ENCODE measurements at places on chromosomes 7 and 10.
A peak's percentile ranks its signal among the peaks of the same experiment; 100 is the strongest.

DNA sequence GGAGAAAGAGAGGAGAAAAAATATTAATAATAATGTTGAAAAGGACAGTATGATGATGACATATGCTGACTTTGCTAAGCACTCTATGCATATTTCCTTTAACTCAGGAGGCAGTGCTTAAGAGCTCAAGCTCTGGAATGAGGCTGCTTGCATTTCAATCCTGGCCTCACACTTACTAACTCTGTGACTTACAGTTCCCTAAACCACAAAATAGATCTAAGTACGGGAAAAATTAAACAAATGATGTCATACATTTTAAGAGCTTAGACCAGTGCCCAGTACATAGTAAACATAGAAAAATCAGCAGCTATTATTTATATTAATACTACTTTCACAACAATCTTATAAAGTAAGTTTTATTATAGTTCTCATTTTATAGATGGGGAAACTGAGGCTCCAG lies 61.3 kb downstream of the GFRA1 start:
- H3K27ac ChIP-seq = no peak overlapping the region
- no peak for DNase-seq
- no peaks in the 10 kb centered on the region for H3K36me3 ChIP-seq
- no peaks in the 10 kb centered on the region for H3K27me3 ChIP-seq
- H3K4me3 ChIP-seq = no peak overlapping the region

- H3K27me3 ChIP-seq = no peaks in the 10 kb centered on the region
- no peaks in the 10 kb centered on the region for H3K36me3 ChIP-seq
- H3K4me1 ChIP-seq = no peaks in the 10 kb centered on the region
Observed at GRCh38 chr10:72464438-72464837, 109.7 kb upstream of the DNAJB12 start.

DNA sequence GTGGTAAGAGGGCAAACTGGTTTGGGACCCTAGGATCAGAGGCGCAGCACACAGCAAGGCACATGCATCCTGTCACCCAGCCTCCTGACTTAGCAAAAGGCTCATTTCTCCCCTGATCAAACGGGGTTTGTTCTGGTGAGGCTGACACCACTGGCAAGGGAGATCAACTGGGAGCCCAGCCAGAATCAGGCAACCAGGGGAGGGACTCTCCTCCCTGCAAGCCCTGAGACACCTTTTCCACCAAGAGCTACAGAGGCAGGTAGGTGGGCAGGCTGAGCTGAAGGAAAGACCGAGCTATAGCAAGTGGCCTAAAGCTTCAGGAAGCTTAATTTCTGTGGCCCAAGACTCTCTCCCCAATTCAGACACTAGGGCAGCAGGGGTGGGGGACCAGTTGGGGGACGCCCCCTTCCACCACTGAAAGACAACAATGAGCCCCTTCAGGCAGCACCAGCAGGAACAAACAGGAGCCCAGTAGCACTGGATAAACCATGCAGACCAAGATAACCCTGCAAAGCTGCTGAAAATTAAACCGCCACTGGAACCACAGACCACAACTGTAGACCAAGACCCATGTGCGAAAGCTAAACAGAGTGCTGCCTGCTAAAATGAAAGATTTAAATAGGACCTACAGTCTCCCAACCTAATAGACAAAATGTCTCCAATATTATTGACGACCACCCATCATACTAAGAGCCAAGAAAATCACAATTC lies 27.1 kb upstream of the SAR1A start:
- no peaks in the 10 kb centered on the region for H3K4me1 ChIP-seq
- H3K36me3 ChIP-seq = peaks cover 13% of the 10 kb centered on the region
- DNase-seq = no peak
- H3K27me3 ChIP-seq = no peaks in the 10 kb centered on the region
- H3K27ac ChIP-seq = no peak overlapping the region

DNA sequence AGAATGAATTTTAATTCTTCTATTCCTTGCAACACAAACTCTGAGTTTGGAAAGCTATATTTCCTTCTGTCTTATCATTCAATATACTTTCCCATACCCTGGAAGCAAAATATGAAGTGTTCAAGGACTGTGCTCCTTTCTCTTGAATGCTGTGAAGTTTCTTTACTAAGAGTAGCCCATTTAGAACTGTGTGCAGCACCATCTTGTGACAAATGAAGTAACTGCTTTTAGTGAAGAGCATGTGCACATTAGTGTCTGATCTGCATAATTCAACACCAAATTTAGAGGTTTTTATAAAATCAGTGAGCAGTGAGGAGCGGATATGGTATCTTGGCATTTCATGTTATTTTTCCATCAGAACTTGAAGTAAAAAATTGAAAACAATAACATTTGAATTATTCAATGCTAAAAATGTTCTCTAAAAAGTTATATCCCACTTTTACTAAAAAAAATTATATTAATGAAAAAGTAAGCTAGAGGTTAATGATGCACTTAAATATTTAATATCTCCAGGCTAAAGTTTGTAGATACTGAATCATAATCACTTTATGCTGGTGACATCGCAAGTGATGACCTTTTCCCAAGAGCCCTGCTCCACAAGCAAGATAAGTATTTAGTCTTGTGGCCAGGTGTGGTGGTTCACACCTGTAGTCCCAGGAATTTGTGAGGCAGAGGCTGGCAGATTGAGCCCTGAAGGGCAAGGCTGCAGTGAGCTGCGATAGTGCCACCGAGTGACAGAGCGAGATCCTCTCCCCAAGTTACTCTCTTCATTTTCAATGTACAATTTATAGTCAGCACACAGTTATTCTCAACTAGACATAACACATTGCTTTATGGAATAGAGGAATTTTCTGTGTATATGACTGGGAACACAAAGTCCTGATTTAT lies 108.8 kb upstream of the PCLO start:
- H3K4me1 ChIP-seq = peaks cover 11% of the 10 kb centered on the region
- no peak overlapping the region for H3K4me3 ChIP-seq
- no peak overlapping the region for H3K27ac ChIP-seq
- H3K36me3 ChIP-seq = no peaks in the 10 kb centered on the region
- H3K27me3 ChIP-seq = no peaks in the 10 kb centered on the region
- peak; percentile 59 for DNase-seq

- H3K27ac ChIP-seq = no peak overlapping the region
- H3K36me3 ChIP-seq = no peaks in the 10 kb centered on the region
- no peaks in the 10 kb centered on the region for H3K27me3 ChIP-seq
- no peaks in the 10 kb centered on the region for H3K4me1 ChIP-seq
- peak; percentile 36 for DNase-seq
Observed at GRCh38 chr10:76315240-76315639, 883.8 kb downstream of the LRMDA start.

DNA sequence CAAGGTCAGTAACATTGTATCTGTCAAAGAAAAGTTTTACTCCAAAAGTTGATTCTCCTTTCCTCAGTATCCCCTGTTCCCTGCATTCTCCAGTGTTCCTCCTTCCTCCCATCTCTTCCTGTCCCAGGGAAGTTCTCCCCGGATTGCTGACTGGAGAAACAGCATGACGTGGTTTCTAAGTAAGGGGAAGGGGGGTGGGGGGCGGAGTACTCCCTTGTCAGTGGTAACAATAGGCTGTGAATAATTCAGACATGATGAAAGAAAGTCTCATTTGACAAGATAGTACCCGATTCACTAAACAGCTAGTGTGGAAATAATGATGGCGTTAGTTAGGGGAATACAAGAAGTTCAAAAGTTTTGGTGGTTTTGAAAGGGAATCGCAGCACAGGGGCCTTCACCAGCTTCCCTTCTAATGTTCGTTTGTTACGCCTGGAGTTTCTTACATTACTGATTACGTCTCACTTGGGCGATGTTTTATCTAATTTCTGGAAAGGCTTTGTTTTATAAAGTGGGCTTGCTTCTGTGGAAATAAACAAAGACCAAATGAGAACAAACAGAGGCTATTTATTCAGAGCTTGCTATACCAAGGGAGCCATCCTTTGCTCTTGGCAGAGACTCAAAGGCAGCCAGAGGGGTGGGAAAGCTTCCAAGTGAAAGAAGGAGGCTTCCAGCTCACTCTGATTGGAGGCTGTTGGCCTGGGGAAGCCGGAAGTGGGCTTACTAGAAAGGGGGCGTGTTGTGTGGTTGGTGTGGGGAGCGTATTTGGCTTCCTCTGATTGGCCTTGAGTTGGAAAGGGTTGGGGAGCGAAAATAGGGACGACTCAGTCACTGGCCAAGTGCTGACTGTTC lies 453.7 kb downstream of the SDK1 start:
- peaks cover 17% of the 10 kb centered on the region for H3K4me1 ChIP-seq
- H3K36me3 ChIP-seq = no peaks in the 10 kb centered on the region
- H3K27me3 ChIP-seq = no peaks in the 10 kb centered on the region

DNA sequence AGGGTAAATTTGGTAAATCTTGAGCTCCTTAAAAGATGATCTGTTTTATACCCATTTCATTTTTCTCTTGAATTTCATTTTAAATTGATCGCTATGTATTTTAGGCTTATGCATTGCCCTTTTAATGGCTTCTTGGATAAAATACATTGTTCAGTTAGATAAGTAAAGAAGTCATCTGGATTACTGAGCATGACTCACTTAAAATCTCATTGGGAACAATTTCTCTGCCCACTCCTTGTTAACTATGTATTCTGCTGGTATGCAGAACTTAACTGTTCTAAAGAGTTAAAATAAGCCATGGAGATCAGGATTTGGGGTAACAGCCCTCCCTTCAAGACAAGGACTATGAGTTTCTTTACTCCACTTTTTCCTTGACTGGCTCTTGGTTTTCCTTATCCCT lies 134.2 kb downstream of the SND1 start:
- H3K36me3 ChIP-seq = no peaks in the 10 kb centered on the region
- no peak overlapping the region for H3K4me3 ChIP-seq
- H3K27me3 ChIP-seq = no peaks in the 10 kb centered on the region
- DNase-seq = no peak
- peaks cover 34% of the 10 kb centered on the region for H3K4me1 ChIP-seq

- no peak overlapping the region for H3K4me3 ChIP-seq
- H3K4me1 ChIP-seq = no peaks in the 10 kb centered on the region
- DNase-seq = peak; percentile 38
- H3K36me3 ChIP-seq = no peaks in the 10 kb centered on the region
- no peak overlapping the region for H3K27ac ChIP-seq
Observed at GRCh38 chr10:60209874-60210570, 179.7 kb downstream of the ANK3 start.

DNA sequence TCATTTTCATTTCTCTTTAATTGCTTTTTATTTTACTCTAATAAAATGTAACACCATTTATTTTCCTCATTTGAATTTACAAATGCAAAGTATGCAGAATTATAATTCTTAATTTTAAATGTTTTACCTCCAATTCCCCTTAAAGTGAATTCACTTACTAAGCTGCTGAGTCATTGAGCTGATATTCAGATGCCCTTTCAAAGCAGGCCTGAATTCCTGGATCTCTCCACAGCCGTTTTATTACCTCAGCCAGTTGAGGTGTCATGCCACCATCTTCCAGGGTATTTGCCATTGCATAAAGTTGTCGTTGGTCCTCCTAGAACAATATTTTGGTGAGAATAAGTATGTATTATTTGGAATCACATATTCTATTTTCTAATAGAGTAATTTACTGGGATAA lies 33.2 kb downstream of the GNAT3 start:
- H3K4me1 ChIP-seq = peaks cover 20% of the 10 kb centered on the region
- no peak overlapping the region for H3K27ac ChIP-seq
- peak; percentile 41 for DNase-seq
- H3K27me3 ChIP-seq = no peaks in the 10 kb centered on the region
- H3K36me3 ChIP-seq = no peaks in the 10 kb centered on the region

- H3K27me3 ChIP-seq = no peaks in the 10 kb centered on the region
- no peak for DNase-seq
- no peak overlapping the region for H3K27ac ChIP-seq
- H3K36me3 ChIP-seq = no peaks in the 10 kb centered on the region
- H3K4me3 ChIP-seq = no peak overlapping the region
- peaks cover 5% of the 10 kb centered on the region for H3K4me1 ChIP-seq
Observed at GRCh38 chr10:77157248-77158019, 480.2 kb downstream of the KCNMA1 start.

GRCh38 chr7:151801782-151802468 lies 75.0 kb downstream of the PRKAG2 start:
- no peaks in the 10 kb centered on the region for H3K4me1 ChIP-seq
- H3K36me3 ChIP-seq = no peaks in the 10 kb centered on the region
- H3K27ac ChIP-seq = no peak overlapping the region
- DNase-seq = no peak

DNA sequence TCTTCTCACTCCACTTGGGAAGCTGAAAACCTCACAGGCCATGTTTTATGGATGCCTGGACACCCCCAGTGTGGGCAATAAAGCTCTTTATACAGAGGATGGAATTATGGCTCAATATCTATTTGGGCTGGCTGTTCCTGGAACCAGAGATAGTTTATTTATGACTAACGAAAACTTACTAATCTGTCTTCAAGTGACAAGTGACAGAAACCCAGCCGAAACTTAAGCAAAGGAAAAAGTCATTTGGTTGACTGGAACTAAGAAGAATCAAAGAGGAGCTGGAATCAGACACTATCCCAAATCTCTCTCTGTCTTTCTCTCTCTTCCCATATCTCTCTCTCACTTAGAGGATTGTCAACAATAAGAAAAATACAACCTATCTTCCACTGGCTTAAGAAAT lies 78.3 kb upstream of the CDK6 start:
- H3K27ac ChIP-seq = no peak overlapping the region
- no peak overlapping the region for H3K4me3 ChIP-seq
- H3K27me3 ChIP-seq = no peaks in the 10 kb centered on the region
- H3K4me1 ChIP-seq = peaks cover 4% of the 10 kb centered on the region
- no peaks in the 10 kb centered on the region for H3K36me3 ChIP-seq
- no peak for DNase-seq

DNA sequence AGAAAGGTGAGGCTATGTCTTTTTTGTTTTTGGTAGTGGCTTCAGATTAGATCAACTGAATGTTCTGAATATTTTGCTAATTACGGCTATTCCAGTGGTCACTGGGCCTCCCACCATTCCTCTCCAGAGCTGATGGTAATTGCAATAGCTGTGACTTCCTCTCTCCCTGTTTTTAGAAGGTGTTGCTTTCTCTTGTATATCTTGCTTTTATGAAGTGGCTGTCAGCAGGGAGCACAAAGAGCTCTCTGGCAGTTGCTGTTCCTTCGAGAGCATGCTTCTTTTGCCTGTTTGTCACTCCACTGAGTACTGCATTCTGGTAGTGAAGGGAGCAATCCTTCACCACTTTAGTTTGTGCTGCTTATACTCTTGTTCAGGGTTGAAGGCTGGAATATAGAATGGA lies 133.3 kb downstream of the EXOC4 start:
- peaks cover 24% of the 10 kb centered on the region for H3K4me1 ChIP-seq
- H3K36me3 ChIP-seq = no peaks in the 10 kb centered on the region
- no peak overlapping the region for H3K4me3 ChIP-seq

GRCh38 chr7:131010717-131011431 lies 276.9 kb upstream of the KLF14 start:
- no peak for DNase-seq
- H3K27me3 ChIP-seq = no peaks in the 10 kb centered on the region
- no peak overlapping the region for H3K4me3 ChIP-seq
- no peaks in the 10 kb centered on the region for H3K36me3 ChIP-seq

GRCh38 chr7:86928308-86928707 lies 131.1 kb downstream of the ELAPOR2 start:
- H3K36me3 ChIP-seq = no peaks in the 10 kb centered on the region
- H3K4me3 ChIP-seq = no peak overlapping the region

All from GM23338 (cell line).